Stimulated activated CD8-positive, alpha-beta memory T cell treated with anti-CD3 and anti-CD28 coated beads, Interleukin-4, amount 100 ng/mL, for 1 hour (primary cell): ENCODE measurements at places on chromosomes 1 and 21.

- DNase-seq: no peak
Observed at GRCh38 chr1:185474440-185475149, 157.6 kb upstream of the IVNS1ABP start.

DNA sequence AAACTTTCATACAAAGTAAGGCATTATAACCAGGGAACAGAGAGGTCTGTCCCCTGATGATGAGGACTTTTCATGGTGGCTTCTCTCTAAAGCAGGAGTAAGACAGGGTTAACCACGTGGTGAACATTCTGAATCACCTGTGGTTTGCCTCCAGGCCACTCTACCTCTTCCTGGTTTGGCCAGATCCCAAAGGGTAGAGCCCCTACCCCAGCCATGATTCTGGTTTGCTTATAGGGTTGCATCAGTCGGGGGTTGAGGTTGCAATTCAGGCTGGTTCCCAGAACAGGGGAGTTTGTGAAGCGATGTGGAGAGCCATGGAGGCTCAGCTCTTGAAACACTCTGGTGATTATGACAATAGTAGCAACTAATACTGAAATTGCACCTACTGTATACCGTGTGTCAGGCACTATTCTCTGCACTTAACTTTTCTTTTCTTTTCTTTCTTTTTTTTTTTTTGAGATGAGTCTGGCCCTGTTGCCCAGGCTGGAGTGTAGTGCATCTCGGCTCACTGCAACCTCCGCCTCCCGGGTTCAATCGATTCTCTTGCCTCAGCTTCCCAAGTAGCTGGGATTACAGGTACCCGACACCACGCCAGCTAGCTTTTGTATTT is 8.3 kb downstream of the CNR2 start:
- no peak for DNase-seq

GRCh38 chr1:16338961-16339360 is 13.3 kb downstream of the FBXO42 start:
- DNase-seq: no peak

- no peak for DNase-seq
Observed at GRCh38 chr1:89627596-89627962, 5.3 kb upstream of the LRRC8C start.

GRCh38 chr1:160125746-160126145 is 10.2 kb downstream of the ATP1A2 start:
- no peak for DNase-seq

DNA sequence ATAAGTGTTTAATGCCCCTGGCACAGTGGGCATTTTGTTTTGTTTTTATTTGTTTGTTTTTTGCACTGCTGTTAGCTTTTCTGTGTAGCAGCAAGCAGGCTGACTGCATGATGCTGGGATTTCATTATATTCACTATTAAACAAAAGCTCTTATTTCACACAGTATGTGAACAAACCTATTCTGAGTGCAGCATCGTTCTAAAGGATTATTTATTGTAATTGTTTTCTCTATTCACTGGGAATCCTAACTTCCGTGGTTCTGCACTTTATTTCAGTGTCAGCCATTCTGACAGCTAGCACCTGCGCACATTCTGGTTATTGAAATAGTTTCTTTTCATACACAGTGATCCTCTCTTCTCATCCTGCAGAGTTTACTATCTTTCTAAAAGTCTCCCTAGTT is 595.0 kb downstream of the NEGR1 start:
- DNase-seq: no peak

DNA sequence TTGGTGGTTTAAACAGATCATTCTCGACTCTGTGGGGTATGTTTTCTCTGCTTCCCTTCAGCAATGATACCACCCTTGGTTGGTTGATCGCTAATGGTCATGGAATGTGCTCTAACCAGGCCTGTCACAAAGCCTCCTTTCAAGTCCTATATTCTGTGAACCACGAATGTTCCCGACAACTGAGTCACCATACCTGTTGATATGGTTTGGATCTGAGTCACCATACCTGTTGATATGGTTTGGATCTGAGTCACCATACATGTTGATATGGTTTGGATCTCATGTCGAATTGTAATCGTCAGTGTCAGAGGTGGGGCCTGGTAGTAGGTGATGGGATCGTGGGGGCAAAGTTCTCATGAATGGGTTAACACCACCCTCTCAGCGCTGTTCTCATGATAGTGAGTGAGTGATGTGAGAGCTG is 10.2 kb upstream of the CAMK2N1 start:
- no peak for DNase-seq

GRCh38 chr1:11507309-11507708 is 28.4 kb downstream of the DISP3 start:
- no peak for DNase-seq

GRCh38 chr1:198455966-198456365 is 84.5 kb downstream of the ATP6V1G3 start:
- no peak for DNase-seq

DNA sequence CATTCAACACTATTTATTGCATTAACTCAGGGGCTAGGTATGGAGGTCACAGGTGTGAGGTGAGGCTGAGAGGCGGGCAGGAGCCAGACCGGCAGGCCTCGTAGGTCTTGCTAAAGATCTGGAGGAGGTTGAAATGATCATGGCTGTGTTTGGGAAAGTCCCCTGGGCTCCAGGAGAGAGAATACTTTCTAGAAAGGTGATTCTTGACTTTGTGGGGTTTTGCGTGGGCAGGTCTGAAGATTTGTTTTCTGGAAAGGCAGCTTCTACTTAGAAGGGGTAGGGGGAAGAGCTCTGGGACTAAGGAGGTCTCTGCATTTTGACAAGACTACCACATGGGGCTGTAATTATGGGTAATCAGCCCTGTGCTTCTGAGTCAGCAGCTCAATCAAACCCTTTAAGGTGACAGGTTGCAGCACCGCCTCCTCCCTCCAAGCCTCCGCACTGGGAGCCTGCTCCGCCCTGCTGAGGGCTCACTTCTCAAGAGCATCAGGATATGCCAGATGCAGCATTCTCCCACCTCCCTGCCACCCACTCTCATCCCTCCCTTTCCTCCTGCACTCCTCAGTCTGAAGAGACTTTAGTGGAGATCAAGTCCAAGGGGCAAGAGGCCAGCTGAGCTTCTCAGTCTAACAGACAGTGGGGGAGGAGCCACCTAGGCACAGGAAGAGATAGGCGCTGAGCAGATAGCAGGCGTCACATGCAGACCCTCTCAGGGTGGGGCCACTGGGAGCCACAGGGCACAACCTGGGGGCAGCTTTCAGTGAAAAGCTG is 30.5 kb downstream of the SLC30A1 start:
- no peak for DNase-seq
